ENCODE measurements at places on chromosomes 16 and 17.

DNA sequence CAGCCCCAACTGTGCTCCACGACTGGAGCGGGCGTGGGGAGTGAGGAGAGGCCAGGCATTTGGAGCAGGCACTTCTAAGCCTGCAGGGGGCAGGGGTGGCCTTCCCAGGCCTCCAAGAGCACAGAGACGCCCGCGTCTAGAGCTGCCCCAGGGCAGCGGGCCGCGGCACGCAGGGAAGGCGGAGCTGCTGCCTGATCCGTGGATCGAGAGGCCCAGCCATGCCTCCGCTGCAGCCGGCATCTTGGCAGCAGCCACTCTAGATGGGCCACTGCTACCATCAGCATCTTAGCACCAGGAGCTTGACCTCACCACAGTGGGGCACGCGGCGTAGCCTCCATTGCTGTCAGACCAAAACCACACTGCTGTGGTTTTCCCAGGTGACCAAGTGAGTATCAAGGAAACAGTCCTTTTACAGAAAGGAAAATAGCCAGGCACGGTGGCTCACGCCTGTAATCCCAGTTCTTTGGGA, 20.4 kb upstream of the WDR45B start:
- DNase-seq = peak; percentile 51

GRCh38 chr16:73568769-73569168, 520.8 kb upstream of the ZFHX3 start:
- DNase-seq = no peak

GRCh38 chr16:82439678-82440293, 187.0 kb upstream of the CDH13 start:
- DNase-seq = no peak

DNA sequence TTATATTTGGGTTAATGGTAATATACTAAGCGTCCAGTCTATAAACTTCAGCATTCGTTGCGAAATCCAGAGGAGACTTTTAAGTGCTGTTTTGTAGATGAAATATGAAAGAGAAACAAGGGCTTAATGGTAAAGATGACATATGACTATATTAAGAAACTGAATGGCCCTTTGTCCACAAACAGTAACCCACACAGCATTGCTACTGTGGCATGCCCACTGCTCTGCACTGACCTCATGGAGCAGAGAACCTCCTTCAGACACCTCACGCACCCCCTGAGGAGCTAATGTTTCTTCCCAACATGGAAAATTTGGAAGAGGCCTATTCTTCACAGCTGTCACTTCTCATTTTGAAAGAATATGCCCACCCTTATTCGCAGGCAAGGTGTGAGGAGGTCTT, 26.7 kb downstream of the ASPA start:
- no peak for DNase-seq

DNA sequence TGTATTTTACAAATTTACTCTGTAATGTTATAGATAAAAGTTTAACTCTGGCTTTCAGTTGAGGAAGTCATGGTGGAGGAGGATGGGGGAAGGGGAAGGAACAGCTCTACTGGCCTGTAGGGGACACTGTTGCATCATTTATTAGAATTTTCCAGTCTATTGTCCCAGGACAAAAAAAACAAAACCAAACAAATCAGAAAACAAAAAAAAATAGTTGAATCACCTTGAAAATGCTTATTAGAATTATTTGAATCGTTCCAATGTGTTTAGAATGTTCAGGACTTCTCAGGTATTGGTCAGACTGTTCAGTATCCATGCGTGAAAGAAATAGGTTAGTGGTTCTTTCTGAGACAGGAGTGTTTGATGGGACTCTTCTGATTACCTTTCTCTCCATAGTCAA, 242.0 kb downstream of the FTO start:
- peak; percentile 26 for DNase-seq

GRCh38 chr17:8687737-8688466, 56.7 kb downstream of the CCDC42 start:
- DNase-seq = no peak

DNA sequence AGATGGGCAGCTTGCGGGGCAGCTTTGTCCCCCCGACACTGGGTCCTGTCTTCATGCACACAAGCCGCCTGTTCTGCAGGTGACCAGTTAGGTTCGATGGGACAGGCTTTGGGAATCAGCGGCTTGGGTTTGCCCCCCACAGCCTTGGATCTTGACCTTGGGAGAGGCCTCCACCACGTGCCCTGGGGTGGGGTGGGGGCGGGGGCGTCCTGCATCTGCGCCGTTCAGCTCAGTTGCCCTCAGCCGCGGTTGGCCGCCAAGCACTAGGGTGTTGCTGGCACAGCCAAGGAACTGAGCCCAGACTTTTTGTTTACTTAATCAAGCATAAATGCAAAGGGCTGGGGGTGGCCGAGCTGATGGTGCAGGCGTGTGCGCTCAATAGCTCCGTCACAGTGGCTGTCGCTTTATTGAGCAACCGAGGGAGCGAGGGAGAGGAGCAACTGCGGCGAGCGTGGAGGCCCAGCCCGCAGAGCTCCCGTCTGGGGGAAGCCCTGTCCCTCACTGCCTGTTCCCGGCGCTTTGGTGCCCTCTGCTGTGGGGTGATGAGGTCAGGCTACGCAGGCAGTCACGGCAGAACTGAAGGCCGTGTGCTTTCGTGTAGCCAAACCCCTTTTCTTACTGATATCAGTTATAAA, 33.9 kb downstream of the JPH3 start:
- DNase-seq = peak; percentile 68

DNA sequence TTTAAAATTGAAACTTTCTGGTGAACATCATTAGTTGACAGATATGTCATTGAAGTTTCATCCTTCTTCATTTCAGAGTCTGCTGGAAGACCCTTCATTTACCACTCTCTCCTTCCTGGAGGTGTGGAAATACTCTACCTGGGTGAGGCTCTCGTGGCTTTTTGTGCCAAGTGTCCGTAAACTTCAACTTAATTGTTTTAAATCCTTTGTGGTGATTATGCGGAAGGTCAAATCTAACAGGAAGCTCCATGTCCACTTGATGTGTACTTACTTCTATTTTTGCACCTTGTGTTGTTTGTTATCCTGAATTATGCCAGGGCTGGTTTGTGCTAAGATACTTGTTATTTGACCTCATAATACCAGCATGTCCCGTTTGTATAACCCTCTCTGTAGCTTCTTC, 129.2 kb downstream of the WWOX start:
- DNase-seq = no peak

DNA sequence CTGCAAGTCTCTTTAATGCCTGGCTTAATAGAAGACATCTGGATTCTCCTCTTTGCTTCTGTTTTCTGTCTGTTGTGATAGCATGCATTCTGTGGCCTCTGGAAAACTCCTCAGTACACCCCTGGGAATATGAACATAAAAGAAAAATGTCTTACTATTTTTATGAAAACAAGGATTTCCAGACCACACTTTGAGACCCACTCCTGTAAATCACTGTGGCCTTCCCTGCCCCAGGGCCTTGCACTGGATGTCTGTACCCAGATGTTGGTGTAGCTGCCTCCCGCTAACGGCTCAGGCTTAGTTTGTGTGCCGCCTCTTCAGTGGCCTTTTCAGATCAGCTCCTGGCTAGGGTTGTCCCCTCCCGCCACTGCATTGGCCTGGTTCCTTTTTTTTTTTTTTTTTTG, 126.6 kb downstream of the SOCS1 start:
- no peak for DNase-seq

DNA sequence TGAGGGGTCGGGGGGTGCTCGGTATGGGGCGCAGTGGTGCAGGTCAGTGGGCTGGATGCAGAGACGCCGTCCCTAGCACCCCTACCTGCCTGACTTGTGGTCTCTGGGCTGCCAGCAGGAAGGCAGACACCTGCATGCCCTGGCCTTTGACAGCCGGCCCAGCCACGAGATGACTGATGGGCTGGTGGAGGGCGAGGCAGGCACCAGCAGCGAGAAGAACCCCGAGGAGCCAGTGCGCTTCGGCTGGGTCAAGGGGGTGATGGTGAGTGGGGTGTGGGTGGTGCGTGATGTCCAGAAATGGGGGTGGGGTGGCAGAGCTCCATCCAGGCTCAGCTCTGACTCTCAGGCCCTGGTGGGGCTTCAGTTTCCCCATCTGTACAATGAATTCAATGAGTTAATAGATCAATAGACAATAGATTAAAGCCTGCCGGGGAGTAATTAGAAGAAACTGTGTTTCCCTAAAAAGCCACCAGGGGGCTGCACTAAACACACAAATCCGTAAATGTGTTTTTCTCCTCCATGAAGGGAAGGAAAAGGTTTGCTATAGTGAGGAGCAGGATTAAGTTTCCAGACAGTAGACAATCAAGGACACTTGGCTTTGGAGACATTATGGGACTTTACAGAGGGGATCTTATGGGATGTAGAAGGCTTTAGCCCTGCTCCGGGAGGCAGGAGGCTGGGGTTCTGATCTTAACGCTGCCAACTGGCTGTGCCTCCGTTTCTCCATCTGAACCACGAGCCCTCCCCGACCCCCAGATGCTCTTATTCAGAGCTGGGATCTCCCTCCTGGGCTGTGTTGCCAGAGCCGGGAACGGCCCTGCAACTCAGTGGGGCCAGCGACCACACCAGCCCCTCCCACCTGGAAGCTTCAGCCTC, 2.2 kb downstream of the SLC12A3 start:
- peak; percentile 26 for DNase-seq

DNA sequence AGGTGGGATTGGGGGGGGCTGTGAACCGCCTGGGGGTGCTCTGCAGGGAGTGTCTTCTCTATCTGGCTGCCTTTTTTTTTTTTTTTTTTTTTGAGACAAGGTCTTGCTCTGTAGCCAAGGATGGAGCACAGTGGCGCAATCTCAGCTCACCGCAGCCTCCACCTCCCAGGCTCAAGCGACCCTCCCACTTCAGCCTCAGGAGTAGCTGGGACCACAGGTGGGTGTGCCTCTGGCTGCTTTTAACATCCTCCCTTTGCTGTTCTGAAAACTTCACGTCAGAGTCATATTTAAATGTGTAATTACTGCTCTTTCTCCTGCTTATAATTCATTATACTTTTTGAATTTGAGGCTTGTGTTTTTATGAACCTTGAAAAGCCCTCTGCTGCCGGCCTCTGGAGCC, 78.4 kb downstream of the ZNF778 start:
- DNase-seq = no peak

DNA sequence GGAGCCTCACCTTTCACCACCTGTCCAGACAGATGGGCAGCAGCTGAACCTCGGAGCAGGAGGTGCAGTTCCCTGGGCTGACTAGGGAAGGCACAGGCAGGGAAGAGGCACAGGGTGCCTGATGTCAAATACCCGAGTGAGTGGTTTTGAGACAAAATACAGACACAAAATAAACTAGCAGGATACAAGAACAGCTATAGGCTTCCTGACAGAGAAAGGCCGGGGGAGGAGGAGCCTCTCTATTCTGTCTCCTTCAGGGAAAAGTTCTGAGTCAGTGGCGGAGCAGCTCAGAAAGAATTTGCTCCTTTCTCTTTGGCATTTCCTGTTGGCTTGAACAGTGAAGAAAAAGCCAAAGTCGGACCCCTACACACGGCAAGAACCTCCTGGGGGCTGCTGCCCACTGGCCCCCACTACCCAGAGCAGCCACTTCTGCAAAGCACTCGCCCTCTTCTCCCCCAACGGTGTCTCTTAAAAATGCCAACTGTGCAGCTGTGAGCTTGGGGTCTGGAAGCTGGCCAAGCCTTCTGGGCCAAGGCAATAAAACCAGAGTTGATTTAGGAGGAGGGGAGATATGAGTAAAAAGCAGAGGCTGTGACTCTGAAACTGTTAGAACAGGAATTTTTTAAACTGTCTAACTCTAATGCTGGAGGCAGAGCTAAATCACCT, 14.4 kb upstream of the FAAP100 start:
- DNase-seq = peak; percentile 39

DNA sequence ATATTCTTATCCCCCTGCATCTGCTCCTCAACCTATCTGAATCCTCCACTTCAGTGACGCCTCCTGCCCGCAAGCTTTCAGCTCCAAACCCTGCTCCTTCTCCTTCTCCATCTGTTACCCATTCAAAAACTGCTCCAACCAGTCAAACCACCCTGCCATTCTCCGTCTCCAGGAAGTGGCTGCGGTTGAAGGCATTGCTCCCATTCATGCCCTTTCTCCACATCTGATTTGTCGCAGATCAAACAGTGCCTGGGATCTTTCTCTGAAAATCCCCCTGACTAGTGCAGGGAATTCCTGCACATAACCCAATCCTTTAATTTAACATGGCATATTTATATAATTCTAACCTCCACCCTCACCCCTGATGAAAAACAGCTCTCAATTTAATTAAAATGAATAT, 56.3 kb downstream of the SLFN5 start:
- DNase-seq = no peak

DNA sequence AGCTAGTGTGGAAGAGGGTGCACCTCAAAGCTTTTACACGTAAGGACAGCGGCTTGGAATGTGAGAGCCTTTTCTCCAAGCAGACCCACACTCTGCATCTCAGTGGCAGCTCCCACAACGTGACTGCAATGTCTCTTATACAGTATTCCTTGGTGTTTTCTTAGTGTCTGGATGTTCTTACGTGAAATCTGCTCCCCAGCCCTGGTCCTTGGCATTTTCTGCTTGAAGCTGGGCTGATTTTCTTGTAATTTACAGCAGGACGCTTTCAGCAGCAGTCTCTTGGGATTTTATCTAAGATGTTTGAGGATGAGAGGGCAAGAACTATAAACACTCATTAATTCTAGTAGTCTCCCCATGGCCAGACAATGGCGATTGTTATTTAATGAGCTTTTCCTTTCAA, 12.1 kb upstream of the POLR3E start:
- DNase-seq = no peak

DNA sequence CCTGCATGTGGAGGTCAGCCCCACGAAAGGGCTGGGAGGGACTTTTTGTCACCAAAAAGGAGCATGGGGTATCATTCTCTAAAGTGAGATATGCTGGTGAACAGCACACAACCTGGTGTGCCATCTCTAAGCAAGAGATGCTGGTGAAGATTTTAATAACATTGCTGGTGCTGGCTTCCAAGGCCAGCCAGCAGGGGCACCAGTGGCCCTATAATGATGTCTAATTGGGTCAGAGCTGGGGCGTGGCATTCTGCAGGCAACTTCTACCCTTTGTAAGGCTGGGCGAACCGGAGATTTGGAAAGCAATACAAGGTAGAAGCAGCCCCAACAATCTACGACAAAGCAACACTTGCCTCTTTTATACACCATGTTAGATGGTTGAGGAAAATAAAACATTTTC, 16.8 kb downstream of the SDR42E1 start:
- DNase-seq = no peak

DNA sequence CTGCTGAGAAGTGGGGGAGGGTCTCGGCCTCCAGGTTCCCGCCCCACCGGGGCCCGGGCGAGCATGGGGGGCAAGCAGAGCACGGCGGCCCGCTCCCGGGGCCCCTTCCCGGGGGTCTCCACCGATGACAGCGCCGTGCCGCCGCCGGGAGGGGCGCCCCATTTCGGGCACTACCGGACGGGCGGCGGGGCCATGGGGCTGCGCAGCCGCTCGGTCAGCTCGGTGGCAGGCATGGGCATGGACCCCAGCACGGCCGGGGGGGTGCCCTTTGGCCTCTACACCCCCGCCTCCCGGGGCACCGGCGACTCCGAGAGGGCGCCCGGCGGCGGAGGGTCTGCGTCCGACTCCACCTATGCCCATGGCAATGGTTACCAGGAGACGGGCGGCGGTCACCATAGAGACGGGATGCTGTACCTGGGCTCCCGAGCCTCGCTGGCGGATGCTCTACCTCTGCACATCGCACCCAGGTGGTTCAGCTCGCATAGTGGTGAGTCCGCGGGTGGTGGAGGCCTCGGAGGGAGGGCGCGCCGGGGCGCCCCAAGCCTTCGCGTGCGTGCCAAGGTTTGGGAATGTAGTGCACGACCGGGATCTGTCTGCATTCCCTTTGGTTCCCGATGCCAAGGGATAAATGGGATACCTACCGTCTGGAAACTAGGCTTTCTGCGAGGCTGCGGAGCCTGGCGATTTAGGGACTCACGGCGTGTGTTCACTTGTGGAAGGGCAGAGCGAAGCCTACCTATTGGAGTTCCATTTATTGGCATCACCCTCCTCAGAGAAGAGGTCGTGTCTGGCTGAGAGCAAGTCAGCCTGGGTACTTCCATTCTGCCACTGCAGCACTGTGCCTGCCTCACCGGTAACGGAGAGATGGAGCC, 1.0 kb downstream of the ZNRF1 start:
- no peak for DNase-seq
